ENCODE measurements at places on chromosomes 4 and X.

DNA sequence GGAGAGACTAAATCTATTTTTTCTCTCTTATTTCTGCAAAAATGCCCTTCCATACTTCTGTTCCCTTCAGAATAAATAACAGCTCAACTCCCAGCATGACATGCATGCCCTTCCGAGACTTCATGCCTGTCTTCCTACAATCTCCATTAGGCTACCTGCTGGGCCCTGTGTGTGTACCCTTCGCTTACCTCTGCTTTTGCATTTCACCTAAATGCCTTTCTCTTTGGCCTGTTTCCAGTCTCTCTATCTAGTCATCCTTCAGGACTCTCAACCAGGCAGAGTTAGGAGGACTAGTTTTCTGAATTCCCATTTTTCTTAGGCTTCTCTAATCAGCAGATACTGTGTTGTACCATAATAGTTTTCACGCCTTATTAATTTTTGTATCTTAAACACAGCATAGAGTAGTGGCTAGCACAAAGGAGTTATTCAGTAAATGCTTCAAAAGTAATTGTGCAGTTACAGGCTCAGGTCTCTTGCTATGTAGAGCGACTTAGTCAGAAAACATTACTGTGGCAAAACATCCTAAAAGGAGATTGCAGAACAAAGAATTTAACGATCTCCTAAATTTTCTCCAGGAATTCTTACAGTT is 20.5 kb downstream of the SEPTIN11 start:
- DNase-seq, result no peak

- DNase-seq, result no peak
Observed at GRCh38 chrX:69189576-69190371, 24.5 kb upstream of the PJA1 start.

- DNase-seq, result no peak
Observed at GRCh38 chr4:173852775-173853174, 322.7 kb upstream of the HAND2 start.

DNA sequence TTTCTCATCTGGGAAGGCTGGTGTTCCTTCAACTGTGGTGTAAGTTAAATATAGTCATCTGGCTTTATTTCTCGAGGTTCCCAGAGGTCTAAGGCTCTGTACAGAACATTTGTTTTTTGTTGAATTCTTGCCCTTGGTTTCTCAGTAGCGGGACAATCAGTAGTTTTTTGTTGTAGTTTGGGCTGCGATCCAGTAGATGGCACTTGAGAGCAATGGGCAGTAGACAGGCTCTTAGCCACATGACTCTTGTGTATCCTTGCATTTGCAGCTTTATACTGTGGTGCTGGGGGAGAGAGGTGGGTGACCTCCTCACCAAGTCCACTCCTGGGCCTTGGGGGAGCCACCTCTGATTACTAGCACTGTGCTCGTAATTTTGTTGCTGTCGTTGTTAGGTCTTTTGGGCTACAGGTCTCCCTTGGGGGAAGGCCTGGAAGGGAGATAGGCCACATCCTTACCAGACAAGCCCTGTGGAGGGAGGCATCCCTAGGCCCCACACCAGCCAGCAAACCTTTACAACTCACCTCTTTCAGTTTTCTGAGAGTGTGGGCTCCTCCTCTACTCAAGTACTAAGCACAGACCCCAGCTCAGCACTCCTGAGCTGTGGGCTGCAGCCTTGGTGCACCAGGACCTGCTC is 8.1 kb downstream of the ETDB start:
- DNase-seq, result peak; percentile 25

GRCh38 chr4:167989815-167990214 is 102.5 kb upstream of the ANXA10 start:
- no peak for DNase-seq

DNA sequence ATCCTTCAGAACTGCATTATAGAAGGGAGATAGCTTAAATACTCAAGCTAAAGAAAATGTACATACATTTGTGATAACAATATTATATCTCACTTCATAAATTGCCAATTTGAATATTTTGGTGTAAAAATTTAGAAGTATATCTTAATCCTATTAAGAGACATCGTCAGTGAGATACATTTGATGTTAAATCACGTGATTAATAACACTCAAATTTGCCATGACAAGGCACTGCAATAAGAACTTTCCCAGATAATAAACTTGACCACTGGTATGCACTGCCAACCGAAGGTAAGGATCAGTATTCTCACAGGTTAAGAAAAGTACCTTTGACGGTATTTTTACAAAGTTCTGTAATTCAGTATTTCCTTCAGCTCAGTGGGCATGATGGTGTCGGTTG is 764.7 kb upstream of the FRG1 start:
- DNase-seq, result no peak

All from nephron progenitor cell (in vitro differentiated cells).